ENCODE measurements at places on chromosomes 5 and 9.

GRCh38 chr5:156628421-156628820 is 221.7 kb upstream of the PPP1R2B start:
- no peak for DNase-seq

DNA sequence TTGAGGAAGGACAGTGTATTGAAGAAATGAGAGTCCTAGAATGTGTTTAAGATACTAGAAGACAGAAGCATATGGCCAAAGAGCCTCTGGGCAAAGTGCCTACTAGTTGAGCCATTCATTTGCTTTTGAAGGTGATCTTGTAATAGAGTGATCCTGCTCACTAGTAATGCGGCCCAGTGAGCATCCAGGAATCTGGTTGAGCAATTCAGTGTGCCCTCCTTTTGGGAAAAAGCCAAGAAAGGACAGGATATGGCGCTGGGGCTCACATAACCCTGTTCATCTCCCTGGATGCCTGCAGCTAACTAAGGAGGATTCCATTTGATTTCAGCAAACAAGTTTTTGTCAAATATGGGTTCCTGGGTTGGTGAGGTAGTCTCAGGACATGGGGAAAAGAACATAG is 16.3 kb downstream of the ADAM19 start:
- DNase-seq, result no peak

GRCh38 chr9:89461265-89461664 is 36.6 kb downstream of the SEMA4D start:
- no peak for DNase-seq

- DNase-seq, result no peak
Observed at GRCh38 chr9:2602704-2603116, 18.9 kb upstream of the VLDLR start.

DNA sequence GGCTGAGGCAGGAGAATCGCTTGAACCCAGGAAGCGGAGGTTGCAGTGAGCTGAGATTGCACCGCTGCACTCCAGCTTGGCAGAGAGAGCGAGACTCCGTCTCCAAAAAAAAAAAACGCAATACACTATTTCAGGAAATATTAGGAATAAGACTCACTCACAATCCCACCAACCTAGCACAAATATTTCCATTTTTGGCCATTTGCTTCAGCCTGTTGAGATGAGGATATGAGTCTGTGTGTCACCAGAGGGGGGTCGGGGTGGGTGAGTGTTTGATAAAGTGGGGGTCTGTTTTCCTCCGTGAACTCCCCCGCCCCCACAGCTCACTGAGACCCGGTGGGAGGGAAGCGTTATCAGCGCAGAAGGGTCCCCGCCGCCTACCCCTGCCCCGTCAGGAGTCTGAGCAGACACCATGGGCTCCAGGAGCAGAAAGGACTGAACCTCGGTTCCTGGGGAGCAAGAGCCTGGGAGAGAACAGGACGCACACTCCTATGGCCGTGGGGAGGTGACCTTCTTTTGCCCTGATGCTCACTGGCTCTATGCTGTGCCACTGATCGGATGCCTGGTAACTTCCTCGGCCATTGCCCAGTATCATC is 153.8 kb upstream of the PHYKPL start:
- no peak for DNase-seq

DNA sequence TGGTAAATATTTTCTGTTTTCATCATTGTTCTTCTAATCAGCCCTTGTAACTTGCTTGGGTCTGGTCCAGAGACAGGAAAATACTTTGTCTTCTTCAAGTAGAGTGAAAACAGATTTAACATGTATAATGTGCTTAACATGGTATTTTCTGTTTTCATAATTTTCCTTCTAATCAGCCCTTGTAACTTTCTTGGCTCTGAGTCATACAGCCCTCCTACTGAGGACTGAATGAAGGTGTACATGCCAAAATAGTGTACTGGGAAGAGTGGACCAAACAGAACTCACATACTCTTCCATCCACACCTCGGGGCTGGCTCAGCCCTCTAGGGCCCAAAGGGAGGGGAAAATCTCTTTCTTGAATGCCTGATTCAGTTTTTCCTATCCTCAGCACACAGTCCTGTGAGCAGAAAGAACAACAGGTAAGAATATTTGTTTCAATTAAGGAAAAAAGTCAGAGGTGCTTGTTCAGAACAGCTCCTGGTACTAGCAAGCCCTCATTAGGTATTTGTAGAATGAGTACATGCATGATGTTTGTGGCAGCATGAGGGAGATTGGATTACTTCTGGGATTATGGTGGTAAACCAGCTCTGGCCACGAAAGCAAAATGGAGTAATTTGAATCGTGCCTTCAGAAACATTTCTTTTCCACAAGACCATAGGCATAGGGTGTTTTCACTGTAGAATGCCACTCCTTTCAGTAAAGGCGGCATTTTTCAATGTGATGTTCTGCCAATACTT is 24.2 kb upstream of the MACIR start:
- no peak for DNase-seq

- DNase-seq, result no peak
Observed at GRCh38 chr5:148314187-148314586, 2.0 kb downstream of the SPINK7 start.

DNA sequence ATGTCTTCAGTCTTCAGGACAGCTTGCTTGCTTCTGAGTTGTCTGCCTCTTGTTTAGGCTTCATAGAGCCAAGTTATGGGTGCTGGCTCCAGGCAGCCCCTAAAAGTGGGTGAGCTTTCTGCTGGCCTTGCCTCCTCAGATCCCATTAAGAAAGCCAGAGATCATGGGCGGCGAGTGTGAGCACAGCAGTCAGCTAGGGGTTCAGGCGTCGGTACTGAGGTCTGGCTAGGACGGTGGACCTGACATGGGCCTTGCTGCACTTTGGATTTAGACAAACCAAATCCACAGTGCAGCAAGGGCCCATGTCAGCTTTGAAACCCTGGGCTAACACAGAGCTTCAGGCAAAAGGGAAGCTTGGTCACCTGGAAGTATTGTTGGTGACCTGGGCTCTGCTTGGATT is 17.6 kb downstream of the PSAT1 start:
- DNase-seq, result no peak

- DNase-seq, result no peak
Observed at GRCh38 chr5:2201832-2202231, 319.1 kb upstream of the IRX4 start.

GRCh38 chr5:113214606-113215323 is 220.0 kb downstream of the TSSK1B start:
- DNase-seq, result no peak

DNA sequence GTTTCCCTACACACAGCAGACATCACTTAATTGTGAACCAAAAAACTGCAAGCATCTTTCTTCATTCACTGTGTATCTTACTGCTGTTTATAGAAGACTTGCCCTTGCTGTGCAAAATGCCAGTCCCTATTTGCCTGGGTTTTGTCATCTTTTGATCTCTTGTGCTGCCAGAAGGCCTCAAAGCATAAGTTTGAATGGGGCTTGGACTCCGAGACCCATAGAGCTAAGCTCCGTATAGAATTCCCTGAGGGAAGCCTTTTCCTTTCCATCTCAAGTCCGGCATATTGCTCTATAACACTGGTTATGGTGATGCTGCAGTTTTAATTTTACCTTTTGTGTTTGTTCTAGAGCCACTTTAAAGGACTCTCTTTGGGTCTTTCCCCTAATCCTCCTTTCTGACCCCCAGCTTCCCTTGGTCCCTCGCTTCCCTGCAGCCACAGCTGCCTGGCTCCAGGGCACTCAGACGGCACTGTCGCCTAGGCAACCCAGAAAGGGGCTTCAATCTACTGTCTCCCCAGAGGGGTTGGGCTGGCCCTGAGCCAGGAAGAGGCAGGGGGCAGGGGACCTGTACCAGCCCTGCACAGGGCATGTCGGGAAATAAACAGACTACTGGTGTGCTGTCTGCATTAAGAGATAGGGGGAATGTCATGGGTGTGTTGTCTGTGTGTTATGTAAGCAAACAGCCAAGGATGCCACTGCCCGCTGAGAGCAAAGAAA is 73.4 kb upstream of the MELK start:
- DNase-seq, result no peak

DNA sequence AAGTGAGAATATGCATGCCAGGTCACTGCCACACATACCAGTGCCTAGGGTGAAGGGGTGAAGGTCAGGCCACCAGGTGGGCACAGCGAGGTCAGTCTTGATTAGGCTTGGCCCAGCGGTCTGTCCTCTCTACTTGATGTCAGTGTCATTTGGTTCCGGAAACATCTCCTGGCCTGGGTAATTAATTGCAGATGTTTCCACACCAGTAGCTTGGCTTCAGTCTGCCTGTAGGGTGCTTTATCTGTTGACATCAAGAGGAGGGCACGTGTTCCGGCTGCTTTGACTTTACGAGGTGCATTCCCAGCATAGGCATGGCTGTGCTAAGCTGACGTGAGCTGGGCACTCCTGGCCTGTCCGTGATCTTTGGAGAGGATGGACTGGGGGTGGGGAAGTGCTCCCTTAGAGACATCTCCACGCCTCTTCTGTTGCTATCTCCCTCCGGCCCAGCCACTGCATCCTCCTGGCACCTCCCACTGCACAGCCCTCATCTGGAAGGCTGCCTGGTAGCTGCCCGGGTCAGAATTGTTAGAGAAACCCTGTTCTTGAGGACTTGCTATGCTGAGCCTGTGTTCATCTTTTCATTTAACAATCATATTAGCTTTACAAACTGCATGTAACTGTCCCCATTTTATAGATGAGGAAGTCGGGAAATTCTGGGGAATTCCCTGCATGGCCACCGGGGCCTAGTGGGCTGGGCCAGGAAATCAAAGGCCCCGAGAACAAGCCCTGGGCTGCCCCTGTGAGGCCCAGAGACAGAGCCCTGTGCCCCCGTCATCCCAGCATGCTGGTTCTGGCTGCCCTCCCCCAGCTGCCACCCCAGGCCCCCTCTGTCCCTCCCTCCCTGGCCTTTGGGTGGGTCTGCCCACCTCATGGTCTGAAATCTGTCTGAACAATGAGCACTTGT is 29.1 kb downstream of the JADE2 start:
- DNase-seq, result peak; percentile 69

- no peak for DNase-seq
Observed at GRCh38 chr9:99561961-99562565, 259.6 kb upstream of the NR4A3 start.

- no peak for DNase-seq
Observed at GRCh38 chr5:19098434-19098833, 889.6 kb downstream of the CDH18 start.

DNA sequence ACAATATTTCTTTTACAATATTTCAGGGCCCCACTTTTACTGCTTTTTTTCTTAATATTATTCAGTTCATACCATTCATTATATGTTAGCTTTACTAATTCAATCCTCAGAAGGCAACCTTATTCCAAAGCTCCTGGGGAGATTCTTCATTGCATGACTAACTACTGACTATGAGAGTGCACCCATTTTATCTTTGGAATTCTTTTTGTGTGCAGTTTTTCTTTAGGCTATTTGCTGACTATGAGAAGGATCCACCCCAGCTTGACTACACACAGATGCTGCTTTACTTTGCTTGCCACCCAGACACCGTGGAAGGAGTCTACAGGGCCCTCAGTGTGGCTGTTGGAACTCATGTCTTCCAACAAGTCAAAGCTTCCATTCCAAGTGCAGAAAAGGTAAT is 56.9 kb upstream of the IL7R start:
- no peak for DNase-seq

- DNase-seq, result no peak
Observed at GRCh38 chr9:88808019-88808656, 183.1 kb upstream of the S1PR3 start.

DNA sequence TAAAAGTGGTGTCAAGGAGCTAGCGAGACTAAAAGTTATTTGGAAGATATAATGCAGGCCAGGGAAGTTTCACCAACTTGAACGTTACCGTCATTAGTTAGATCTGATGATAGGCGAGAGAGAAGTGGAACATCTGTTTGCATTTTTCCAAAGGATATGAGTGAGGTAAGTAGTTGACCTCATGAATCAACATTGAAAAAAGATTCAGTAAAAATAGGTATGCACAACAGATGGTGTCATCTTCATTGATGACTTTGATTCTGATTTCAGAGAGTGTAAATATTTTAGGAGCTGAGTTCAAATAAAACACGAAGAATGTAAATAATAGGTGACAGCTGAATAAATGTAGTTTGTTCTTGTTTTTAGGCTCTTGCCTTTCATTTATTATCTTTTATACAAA is 998.9 kb upstream of the CDH6 start:
- no peak for DNase-seq

- DNase-seq, result no peak
Observed at GRCh38 chr5:158100373-158100888, 241.5 kb upstream of the CLINT1 start.

DNA sequence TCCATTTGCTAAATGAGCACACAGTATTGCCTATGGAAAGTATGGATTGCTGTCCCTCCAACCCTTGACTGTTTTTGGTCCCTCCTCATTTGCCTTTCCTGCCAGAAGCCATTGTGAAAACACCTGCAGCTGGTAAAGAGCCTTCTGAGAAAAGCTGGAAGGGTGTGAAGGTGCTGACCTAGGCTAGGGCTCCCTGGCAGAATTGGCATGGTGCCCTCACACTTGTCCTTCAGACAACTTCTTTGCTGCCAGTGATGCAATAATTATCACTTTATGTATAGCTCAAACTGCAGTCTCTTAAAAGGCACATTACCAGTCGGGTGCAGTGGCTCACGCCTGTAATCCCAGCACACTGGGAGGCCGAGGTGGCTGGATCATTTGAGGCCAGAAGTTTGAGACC is 4.2 kb downstream of the TXNDC15 start:
- DNase-seq, result no peak

- no peak for DNase-seq
Observed at GRCh38 chr9:137454597-137455358, 4.4 kb downstream of the NSMF start.

DNA sequence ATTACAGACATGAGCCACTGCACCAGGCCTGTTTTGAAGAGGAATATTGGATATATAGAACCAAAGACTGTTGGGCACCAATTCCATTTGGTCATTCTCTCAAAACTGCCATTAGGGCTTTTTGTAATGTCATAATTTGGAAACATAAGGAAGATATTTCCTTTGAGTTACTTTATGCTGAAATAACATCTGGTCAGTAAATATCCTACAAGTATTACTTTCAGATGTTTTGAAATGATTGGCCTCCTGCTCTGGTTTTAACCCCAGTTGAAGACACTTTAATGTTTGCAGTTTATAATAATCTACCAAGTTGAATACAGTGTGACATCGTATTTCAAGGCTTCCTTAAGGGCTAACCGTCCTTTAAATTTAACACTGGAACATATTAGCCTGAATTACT is 33.6 kb downstream of the LRRTM2 start:
- no peak for DNase-seq

DNA sequence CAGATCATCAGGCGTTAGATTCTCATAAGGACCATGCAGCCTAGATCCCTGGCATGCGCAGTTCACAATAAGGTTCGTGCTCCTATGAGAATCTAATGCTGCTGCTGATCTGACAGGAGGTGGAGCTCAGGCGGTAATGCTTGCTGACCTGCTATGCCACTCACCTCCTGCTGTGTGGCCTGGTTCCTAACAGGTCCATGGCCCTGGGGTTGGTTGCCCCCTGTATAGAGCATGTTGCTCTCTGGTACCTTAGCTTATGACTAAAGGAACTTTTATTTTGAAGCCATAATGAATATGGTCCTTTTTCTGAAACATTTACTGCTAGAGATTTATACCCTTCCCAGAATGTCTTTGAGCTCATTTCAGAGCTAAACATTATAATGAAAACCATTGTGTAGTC is 3.1 kb downstream of the MAN2A1 start:
- DNase-seq, result no peak

Data from CD4-positive, alpha-beta T cell treated with Interleukin-10 for 1 hour (primary cell).